ENCODE measurements at places on chromosomes 16 and 17.

DNA sequence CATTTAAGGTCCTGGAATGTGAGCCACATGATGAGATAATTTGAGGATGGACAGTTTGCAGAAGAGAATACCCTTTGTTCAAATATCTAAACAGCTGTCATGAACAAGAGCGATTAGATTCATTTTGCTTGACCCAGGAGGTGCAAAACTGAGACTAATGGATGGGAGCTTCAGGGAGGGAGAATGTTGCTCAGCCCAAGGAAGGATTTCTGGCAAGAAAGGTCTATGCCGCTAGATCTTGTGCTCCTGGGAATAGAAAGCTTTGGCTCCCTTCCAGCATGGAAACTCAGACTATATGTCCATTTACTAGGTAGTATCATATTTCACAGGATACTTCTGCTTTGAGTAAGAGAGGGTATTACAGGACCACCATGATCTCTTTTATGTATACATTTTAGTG, 14.8 kb upstream of the CDH11 start:
- DNase-seq: no peak

GRCh38 chr17:50603340-50603739, 31.3 kb upstream of the ABCC3 start:
- no peak for DNase-seq

GRCh38 chr16:69325784-69326171, 4.6 kb downstream of the PDF start:
- DNase-seq: no peak

DNA sequence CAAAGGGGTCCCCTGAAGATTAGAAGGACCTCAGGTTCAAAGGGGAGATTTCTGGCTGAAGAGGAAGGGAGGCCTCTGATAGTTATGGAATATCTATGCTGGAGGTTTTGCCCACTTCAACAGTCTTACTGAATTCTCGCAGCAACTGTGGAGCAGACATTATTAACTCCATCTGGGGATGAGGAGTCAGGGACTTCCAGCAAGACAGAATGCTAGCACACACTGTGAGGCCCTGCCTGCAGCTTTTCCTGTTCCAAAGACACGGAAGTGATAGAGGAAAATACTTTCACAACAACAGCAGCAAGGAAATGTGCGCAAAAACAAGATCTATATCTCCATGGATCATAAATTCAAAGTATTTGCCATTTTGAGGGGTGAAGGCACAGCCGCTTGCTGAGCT, 72.8 kb downstream of the RPH3AL start:
- no peak for DNase-seq

DNA sequence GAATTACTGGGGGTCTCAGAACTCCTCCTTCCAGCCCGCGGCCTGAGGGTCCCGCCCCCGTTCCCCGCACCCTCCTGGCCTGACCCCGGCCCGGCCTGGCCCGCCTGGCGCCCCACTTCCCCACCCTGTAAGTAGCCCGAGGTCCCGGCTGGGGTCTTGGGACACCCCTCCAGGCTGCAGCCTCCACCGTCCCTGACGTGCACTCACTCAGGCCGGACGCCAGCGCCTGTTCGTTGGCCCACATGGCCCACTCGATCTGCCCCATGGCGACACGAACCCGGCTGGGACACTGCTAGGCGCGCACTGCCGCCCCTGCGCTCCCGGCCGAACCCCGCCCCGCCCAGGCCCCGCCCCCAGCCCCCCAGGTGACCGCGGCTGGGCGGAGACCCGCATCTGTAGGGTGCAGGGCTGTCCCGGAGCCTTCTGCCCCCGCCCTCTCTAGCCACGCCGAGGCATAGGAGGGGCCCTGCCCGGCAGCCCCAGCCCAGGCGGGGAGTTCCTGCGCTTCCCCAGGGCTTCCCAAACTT, at the start of gene CYBA:
Gene CYBA (minus strand): TSS at position 305 of the 527 bp plus-strand sequence. CDS start 40 bp downstream, at position 265.
- peak; percentile 66 for DNase-seq

DNA sequence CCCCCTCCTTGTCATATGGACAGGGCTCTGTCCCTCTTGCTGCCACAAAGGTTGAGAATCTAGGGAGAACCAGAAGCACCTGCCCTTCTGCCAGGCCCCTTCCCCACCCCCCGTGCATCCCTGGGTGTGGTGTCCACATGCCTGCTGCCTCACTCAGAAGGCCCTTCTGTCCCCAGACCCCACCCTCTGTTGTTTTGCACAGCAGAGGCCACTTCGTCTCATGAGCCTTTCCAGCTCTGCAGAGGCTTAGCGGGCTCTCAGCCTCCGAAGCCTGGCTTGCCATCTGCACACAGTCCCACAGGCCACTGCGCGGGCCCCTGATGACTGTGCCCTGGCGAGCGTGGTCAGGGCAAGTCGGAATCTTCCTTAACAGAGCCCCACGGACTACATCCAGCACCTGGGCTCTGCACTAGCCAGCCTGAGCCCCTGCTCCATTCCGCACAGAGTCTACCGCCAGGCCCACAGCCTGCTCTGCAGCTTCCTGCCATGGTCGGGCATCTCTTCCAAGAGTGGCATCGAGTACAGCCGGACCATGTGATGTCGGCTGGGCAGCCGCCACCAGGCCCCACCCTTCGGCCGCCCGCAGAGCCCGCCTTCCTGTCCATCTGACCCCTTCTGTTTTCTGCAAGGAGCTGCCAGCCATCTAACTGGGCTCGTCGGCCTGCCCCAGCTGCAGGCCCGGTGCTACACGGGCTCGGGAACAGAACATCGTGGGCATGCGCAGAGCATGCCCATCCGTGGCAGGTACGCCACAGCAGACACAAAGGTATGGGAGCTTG, 10.8 kb downstream of the C16orf90 start:
- no peak for DNase-seq

DNA sequence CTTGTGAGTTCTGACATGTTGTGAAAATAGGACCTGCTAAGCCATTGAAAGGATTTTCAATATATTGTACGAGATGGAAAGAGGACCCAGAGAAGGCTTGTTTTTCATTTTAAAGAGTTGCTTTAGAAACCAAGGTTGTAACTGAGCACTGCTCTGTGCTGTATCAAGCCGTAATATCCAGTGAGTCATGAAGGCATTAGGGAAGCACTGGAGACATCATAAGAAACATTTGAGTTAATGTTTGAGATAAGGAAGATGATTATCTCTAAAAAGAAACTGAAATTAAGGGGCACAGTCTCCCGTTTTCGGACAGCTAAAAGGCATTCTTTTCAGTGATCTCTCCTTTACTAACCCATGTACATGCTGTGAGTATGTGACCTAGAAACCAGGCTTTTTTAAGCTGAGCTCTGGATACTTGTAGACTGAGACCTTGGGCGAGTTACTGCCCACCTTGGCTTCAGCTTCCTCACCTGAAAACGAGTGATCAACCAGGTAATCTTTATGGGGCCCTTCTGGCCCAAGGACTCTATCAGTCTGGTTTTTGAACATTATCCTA, 149.2 kb upstream of the TBX2 start:
- DNase-seq: no peak

- no peak for DNase-seq
Observed at GRCh38 chr17:42522798-42523278, 13.2 kb upstream of the NAGLU start.

DNA sequence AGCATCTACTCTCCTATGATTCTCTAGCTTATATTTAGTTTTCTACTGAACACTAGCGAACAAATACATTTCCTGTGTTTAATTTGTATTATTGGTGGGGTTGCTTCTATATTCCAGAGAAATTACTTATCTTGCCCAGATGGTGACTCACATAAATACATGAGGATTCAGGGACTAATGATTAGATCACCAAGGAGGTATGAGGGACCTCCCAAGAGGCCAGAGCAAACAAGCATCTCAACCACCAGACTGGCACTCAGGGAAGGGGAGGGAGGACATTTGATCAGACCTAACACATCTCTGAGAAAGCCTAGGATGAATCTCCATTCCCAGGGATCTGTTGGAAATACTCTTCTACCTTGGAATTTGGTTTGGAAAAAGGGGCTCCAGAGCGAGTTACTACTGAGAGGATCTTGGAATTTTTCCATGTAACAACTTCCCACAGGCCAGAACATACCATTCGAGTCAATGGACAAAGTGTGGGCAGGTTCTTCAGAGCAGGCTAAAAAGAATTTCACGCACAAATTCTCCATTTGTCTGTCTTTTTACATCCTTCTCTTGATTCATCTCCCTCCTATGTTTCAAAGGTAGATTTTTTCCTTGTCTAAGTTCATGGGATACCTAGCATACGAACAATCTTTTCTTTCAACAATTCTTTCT, 262.6 kb upstream of the MYOCD start:
- DNase-seq: no peak

DNA sequence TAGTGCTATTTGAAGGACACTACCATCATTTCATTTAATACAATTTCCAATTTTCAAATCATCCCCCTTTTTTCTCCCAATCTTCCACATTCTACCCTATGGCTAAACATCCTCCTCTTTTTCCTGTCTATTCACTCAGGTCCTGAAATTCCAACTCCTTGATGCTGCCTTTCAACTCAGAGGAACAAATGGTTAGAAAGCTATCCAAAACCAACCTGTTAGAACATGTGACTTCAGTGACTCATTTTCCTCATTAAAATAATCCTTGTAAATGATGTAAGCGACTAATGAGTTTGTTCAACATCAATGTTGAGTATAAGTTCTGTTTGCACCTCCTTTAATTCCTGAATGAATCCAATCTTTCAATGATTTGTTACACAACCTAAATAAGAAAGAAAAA, 5.5 kb downstream of the PSMD12 start:
- DNase-seq: no peak

- no peak for DNase-seq
Observed at GRCh38 chr17:50458270-50458669, 10.4 kb downstream of the CHAD start.

DNA sequence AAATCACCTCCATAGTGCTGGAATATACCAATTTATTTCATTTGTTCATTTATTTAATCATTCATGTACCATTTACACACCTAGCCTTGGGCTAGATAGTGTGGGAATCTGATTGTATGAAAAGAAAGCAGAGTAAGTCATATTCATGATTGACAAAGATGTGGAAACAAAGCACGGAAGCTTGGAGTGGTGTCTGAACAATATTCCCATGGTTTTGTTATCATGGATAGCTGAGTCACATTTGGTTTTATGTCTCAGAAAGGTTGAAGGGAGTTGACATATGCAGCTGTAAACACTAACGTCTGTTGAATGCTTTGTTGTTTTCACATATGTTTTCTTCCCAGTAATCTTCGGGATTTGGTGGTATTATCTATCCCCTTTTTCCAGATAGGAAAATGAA, 76.6 kb downstream of the MAP2K4 start:
- DNase-seq: no peak

DNA sequence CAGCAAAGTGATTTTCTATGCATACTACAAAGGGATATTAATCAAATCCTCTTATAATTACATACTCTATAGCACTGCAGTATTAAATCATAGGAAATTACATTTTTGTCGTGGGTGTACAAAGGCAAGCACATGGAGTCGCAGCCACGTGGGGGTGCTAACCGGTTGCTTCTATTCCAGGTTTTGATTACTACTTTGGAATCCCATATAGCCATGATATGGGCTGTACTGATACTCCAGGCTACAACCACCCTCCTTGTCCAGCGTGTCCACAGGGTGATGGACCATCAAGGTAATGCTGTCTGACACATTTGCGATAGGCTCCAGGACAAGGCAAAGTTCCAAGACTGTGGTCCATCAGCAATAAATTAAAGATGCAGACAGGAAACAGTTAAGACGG, 60.1 kb downstream of the ARSG start:
- DNase-seq: no peak

- no peak for DNase-seq
Observed at GRCh38 chr17:48546924-48547807, 2.3 kb upstream of the HOXB2 start.

GRCh38 chr17:1898332-1898731, 68.5 kb downstream of the RPA1 start:
- no peak for DNase-seq

DNA sequence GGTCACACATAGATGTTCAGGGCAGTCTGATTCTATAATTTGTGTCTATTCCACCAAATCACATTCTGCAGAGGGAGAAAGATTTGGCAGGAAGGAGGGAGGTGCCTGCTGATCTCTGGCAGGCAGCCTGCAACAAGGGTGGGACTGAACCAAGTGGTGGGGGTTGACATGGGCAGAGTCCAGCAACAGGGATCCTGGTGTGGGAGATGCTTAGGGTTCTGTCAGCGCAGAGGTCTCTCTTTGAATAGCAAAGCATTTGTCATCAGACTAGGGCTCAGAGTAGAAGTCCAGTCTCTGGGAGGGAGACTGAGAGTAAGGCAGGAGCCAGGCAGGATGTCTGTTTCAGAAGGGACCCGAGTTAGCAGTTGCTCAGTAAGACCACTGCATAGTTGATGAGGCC, 94.6 kb downstream of the UTP18 start:
- no peak for DNase-seq

GRCh38 chr17:65627108-65627507, 65.7 kb upstream of the AXIN2 start:
- DNase-seq: no peak

DNA sequence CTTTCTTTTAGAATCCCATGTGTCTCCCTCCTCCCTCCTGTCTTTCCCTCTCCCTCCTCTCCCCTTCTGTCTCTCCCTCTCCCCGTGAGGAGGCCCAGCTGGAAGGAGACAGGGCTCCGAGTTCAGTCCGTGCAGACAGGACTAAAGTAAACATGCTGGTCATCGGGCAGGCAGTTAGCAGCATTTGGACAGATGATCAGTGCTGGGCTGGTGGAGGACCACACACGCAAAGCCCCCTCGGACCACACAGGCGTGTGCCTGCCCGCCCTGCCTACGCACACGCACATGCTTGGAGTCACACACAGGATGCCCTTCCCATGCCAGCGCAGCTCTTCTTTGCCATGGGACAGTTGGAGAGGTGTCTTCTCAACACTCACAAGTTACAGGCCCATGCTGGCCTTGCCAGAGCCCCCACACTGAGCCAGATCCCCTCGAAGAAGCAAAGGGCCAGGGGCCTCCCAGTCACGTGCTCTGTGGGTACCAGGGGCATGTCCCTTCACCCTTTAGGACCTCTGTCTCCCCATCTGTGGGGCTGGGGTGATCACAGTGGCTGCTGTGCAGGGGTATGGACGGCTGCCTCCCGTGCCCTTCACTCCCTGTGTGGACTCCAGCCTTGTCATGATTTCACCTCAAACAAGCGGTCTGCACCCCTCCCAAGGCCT, 215.7 kb upstream of the FOXF1 start:
- no peak for DNase-seq

DNA sequence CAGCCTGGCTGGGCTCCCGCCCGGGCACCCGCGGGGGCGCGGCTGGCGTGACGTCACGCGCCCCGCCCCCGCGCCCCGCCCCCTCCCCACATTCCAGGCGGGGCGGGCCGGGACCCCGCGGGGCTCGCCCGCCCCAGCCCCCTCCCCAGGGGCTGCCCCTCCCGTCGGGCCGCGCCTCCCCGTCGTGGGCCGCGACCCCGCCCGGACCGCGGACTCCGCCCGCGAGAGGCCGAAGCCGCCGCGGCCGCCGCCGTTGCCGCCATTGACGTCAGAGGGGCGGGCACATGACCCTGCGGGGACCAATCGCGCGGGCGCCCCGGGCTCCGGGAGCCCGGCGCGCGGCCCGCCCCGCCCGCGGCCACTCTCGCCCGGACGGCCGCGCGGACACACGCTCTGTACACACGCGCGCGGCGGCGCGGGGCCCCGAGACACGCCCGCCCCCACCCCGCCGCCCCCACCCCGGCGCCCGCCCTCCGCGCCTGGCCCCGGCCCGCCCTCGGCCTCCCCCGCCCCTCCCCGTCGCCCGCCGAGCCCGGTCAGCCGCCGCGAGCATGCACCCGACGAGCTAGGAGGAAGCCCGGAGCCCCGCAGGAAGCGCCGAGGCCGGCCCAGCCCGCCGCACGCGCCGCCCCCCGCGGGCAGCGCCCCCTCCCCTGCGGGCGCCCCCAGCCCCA, at the start of gene CMIP:
Gene CMIP (plus strand): TSS at position 361 of the 674 bp plus-strand sequence.
- peak; percentile 60 for DNase-seq

- no peak for DNase-seq
Observed at GRCh38 chr16:5928476-5929065, 831.0 kb upstream of the EEF2KMT start.

- no peak for DNase-seq
Observed at GRCh38 chr17:39225308-39225958, at the start of gene STAC2. Gene STAC2 (minus strand): TSS chr17:39225945. CDS start chr17:39225502, 443 bp downstream.

Measured in stimulated activated CD8-positive, alpha-beta memory T cell treated with anti-CD3 and anti-CD28 coated beads, Interleukin-12 subunit alpha, Interleukin-12 subunit beta, amount 100 ng/mL, for 1 hour (primary cell).